Activated CD4-positive, alpha-beta memory T cell treated with anti-CD3 and anti-CD28 coated beads, Interleukin-2, amount 10 ng/mL, durations not matched to agents 7 days and 5 days (primary cell): ENCODE measurements at places on chromosomes 11 and 22.
A peak's percentile ranks its signal among the peaks of the same experiment; 100 is the strongest.

DNA sequence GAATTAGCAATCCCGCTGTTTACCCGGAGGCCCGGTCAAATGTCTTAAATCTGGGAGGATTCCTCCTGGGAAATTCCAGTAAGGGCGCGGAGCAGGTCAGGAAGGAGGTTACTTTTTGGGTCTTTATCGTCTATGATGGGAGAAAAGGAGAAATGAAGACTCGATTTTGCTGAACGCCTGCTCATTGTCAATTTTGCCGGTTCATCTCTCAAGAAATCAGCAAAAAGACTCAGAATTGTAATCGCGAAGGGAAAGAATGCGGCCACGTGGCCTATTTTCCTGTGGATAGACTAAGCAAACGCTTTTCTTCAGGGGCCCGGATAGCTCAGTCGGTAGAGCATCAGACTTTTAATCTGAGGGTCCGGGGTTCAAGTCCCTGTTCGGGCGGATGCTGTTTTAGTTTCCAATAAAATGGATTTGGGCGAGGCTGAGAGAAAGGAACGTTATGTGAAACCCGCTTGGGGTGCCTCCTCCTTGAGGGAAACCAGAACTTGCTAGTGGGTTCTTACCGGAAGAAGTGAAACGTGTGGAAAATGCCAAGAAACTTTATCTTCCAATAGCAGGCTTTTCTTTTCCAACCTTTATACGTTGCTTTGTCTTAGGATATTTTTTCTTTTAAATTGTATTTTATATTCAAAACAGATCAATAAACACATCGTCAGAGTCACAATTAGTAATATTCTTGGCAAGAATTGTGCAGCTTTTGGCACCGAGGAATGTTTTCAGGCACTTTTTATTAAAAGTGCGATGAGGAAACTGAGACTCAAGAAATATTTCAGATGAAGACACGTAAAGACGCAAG is 45.0 kb downstream of the OR4D9 start:
- peak; percentile 68 for DNase-seq

DNA sequence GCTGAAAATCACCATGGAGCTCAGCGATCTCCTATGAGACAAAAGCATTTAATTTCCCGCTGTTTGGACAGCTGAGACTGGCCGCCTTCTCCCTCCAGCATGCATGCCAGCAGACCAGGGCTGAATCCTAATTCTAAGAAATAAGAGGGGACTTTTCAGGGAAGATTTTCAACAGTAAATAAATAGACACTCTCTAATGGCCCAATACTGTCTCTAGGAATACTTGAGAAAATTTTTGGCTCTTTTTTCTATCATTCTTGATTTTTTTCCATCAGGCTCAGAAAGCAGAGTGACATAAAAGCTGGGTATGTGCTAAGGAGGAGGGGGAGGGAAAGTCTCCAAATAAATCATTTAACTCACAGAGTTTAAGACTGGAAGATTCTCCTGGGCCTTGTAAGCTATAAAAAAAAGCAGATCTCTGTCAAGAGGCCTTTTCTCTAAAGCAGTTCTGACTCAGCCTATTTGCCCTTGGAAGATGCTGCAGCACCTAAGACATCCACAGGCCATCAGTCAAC is 17.6 kb upstream of the SPON1 start:
- DNase-seq = no peak

GRCh38 chr11:34464591-34465051 is 25.9 kb downstream of the CAT start:
- no peak for DNase-seq

DNA sequence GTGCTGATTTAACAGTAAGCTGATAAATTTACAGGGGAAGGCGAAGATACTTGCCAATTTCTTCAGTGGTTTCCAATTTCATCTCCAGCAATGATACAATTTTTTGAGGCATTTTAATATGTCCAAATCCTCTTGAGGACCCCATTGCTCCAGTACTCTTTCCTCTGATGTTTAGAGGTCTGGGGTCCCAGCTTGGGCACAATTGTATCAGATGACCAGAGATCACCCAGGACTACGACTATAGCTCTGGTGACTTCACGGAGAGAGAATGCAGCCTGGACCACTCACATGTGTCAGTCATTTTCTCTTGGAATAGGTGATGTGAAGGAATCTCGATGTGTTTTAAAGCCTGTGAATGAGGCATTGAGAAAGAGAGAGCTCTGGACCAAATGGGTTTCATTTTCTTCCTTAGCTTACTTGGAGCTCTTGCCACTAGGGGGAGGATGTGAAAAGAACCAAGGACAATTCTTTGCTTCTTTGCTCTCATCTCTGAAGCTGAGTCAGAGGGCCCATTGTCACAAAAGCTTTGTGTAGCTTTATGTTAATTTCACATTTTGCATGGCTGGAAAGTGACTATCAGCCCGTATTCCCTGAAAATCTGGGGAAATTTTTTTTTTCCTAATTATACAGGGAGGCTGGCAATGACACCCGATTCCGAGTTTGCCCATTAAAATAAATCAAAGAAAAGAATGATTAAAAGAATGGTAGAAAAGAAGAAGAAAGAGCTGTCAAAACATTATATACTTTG is 6.7 kb upstream of the CCDC90B start:
- DNase-seq = no peak

DNA sequence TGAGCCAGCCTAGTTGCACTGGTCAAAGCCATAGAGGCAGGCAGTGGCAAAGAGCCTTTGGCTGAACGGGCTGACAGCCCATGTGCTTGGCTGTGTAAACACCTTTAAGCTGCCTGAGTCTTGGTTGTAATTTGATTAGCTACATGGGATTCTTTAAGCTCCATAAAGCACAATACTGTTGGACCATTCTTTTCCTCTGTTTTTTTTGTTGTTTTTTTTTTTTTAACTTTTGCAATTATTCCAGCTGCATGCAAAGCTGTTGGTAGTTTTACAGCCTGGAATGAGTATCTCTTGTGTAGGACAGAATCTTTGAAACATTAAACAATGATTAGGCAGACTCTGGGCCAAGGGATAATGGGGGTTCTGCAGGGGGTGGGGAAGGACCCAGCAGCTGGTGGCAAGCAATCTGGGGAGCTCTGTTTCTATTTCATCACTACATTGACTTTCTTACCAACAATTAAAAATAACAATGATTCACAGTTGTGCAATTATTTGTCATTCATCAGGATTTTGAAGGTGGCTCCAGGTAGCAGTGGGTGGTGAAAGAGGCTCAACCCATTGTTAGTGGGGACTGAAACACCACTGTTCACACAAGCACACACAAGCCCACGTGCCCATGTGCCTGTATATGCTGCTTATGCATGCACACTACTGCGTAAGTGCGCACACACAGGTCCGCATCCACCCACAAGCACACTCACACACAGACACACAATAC is 69.5 kb upstream of the CSNK2A3 start:
- DNase-seq = no peak

DNA sequence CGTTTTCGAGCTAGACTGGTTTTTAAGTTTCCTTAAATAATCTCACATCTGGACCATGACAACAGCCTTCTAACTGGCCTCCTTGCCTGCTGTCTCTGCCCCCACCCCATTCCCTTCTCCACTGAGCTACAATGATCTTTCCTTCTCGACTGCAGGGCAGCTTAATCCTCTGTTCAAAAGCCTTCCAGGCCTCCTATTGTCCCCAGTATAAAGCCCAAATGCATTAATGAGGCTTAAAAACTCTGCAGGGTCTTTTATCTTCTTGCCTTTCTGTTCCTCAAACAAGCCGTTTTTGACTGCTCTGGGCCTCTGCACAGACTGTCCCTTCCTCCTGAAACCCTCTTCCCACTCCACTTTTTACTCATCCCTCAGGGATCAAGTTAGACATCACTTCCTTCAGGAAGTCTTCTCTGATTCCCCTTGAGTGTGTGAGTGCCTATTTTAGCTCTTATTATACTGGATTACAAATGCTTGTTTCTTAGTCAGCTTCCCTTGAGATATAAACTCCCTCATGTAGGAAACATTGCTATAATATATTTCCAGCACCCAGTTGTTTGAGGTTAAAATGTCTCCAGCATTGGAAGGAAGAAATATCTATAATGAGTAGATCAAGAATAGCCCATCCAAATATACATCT is 23.6 kb upstream of the PAMR1 start:
- no peak for DNase-seq

GRCh38 chr22:48781868-48782267 is 1045.8 kb downstream of the BRD1 start:
- DNase-seq = no peak

DNA sequence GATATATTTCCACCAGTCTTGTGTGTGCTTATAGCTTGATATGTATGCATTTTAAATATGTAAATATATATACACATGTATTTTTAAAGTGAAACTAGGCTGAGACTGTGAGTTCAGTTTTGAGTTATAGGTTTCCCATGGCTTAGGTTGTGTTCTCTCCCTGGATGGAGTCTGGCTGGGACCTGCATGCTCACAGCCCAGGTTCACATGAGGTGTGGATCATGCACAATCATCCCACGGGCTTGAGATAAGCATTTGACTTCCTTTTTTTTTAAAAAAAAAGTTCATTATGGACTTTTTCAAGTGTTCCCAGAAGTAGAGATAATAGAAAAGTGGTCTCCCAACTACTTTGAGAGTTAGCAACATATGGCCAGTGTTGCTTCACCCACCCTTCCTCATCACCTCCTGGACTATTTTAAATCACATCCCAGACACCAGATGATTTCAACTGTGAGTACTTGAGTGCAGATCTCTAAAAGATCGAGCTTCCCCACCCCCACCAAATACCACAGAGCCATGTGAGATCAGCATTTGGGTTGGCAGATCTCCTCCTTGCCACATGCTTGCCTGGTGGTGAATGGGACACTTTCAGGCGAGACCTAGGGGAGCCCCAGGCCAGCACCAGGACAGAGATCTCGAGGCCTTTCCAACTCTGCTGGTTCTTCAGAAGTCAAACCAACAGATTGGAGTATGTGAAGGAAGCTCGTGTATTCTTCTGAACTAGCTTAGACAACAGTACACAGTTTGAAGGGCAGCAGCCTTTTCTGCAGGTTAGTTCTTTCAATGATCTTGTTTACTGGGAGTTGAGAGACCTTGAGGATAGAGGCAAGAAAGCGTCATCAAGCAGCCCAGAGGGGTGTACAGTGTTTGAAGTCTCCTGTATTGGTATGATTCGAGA is 15.9 kb downstream of the MED15 start:
- peak; percentile 36 for DNase-seq

DNA sequence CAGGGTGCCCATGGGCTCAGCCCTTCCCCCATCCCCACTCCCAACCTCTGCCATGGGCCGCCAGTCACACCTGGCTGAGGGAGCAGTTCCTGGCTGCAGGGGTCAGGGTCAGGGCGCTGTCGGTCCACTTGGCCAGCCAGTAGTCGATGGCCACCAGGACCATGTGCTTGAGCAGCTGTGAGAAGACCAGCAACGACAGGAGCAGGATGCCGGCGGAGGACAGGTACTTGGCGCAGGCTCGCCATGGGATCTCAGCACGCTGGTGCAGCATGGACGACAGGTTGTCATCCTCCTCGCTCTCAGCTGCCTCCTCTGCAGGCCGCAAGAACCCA is 18.3 kb upstream of the KCNJ11 start:
- DNase-seq = no peak

GRCh38 chr11:47552056-47552565 is 821 bp downstream of the CELF1 start:
- peak; percentile 40 for DNase-seq

DNA sequence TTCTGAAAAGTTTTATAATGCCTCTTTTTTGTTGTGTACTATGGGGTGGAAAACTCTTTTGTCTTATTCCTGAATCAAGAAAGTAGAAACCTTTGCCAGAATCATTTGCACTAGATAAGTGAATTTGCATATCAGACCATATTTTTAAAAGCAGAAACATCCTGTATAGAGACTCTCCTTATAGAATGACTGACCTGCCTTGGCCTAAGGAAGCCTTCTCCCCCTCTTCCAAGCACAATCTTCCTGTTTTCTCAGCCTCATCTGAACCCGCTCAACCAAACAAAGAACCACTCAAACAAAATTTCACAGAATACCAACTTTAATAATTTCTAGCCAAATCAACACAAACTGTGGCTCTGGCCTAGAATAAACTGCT is 60.3 kb downstream of the SIK3 start:
- no peak for DNase-seq

- DNase-seq = no peak
Measured at GRCh38 chr11:17697175-17697949, 22.0 kb upstream of the MYOD1 start.

GRCh38 chr22:49937758-49938564 is 19.5 kb downstream of the CRELD2 start:
- DNase-seq = no peak

DNA sequence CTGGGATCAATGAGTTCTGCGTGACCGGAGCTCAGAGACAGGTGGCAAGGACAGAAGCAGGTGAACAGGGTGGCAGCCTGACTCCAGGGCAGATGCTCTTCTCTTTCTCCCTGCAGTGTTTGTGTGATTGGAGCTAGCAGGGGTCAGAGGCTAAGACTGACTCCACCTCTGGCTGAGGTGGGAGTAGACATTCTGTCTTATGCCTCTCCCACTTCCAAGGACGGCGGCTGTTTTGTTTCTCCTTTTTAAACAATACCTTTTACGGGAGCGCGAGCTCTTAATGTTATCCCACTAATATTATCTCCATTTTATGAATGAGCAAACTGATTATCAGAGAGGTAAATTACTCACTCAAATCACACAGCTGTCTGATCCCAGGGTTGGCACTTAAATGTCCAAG is 323.7 kb downstream of the MIAT start:
- no peak for DNase-seq

DNA sequence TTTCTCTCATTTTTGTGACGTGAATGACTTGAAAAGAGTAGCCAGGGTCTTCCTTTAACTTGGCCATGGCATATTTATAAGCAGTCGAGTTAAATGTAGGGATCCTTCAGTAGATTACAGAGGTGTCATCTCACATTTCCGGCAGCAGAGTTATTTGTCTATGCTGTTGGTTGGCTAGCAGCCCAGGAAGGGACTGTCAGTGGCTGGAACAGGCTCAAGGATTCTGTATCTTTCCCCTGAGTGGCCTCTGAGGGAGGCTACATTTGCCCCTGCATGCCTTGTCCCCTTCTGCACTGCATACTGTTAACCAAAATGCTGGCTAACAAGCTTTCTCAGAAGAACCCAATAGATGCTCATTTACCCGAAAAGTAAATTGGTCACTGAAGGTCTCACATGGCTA is 187.6 kb downstream of the PGR start:
- no peak for DNase-seq

DNA sequence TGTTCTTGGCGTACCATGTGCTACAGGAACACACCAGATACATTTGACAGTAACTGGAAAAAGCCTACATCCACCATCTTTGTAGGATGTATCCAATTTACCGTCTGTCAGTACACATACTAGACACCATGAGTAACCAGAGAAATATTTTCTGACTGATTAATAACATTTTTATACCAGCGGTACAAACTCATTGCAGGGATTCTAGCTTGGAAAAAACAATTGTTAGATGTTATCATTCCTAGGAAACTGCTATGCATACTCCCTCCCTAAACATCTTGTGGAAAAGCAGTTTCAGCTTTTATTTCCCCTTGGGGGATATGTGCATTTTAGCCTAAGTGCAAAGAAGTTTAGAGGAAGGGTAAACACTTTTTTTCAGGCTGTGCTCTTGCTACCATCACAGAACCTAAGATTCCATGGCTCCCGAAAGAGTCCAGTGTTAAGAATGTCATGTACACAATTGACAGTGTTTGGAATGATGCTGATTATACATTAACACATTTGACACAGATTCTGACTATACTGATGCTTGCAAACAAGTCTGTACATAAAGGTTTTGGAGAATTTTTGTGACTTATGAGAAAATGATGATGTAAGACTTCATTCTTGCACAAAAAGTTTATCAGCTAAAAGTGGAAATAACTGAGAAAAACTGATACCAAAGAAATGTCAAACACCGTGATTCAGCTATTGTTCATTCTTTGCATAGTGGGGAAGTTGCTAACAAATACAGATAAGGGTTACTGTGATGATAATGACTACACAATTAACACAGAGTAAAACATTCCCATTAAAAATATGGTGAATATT is 23.7 kb downstream of the NCF4 start:
- no peak for DNase-seq

GRCh38 chr11:20089796-20090653 is 70.2 kb downstream of the DBX1 start:
- no peak for DNase-seq
